RCC 7860 (cell line): ENCODE measurements at places on chromosomes 4 and X.

- peak; percentile 87 for DNase-seq
These were observed 84.3 kb downstream of the TRAM1L1 start for GRCh38 chr4:117001077-117001476.

GRCh38 chr4:112378858-112379257 is 81.7 kb downstream of the ALPK1 start:
- no peak for DNase-seq

DNA sequence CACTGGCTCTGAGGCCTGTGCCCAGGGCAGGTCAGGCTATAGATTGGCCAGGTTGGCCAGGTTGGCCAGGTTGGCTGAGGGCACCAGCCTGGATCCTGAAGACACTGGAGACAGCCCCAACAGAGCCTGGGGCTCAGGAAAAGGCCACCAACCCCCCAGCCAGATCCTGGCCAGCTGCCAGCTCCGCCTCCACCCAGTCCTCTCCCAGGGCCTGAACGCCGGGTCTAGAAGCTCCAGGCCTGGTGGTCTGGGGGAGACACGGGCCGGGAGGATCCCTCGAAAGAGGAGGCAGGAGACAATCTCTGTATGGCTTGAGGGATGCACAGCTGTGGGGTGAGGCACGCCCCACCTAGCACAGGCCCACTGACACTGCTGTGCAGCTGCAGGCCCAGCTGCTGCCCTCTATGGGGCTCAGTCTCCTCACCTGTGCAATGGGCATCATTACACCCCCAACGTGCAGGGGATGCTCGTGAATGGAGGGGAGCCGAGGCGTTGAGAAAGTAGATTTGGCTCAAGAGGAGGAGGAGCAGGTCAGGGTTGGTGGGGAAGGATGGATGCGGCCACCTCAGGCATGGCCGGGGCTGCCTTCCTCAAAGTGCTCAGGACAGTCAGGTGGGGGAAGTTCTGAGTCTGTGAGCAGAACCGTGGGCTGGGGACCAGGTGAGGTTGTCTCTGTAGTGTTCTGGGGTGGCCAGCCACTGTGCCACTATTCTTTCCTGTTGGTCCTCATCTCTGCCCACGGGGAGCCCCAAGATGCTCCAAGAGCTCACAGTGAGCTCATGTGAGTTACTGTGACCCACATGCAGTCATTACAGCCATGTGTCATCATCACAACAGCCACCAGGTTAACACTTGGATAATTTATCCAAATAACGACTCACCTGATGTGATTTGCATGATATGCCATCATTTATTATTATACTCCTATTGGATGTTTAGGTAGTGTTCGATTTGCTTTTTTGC is 10.8 kb upstream of the GAGE10 start:
- DNase-seq, result no peak

- DNase-seq, result peak; percentile 38
These were observed 27.3 kb upstream of the XAGE2 start for GRCh38 chrX:52341493-52341892.

- DNase-seq, result no peak
These were observed 8.8 kb downstream of the JAKMIP1 start for GRCh38 chr4:6191448-6192130.

DNA sequence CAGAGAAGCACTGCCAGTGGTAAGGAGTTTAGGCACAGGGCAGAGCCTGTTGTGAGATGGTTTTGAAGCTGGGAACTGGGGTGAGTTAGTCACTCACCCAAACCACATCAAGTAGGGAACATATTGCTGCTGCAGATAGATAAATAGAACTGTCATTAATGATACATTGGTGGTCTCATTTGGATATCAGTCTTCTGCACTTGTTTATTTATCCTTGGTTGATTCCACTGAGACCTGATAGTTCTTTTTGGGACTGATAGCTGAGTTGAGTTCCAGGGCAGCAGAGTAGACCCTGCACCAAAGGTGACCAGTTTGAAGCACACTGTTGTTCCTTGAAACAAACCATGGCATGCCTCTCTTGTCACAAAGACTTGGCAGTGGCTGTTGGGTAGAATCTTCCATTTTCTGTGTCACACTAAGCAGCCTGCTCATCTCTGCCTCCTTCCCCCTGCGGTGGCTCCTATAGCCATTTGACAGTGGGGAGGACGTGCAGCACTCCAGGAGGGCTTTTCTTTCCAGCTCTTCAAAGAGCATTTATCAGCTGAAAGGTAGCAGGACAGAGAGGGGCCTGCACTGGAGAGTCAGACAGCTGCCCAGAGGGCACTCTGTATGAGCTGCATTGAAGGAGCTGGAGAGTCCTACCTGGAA is 59.7 kb upstream of the TMEM164 start:
- DNase-seq, result no peak

DNA sequence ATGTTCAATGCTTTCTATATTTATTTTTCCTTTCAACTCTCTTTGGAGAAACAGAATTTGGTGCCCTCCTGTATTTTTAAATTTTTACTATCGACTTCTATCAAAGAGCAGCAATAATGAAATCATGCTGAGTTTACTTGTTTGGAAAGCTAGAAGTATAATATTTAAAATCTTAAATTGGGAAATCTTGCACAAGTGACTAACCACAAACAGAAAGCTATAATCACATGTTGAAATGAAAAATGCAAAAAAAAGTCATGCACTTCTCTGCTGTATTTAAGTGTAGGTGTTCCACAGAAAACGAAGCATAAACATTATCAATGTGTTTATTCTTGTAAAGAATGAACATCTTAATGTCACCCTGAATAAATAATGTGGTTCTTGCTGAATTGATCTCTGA is 306.1 kb downstream of the PCDH18 start:
- no peak for DNase-seq

- DNase-seq, result no peak
These were observed 43.3 kb upstream of the TEX13A start for GRCh38 chrX:105263801-105264200.

- DNase-seq, result no peak
These were observed 192.5 kb downstream of the ASMT start for GRCh38 chrX:1807301-1807731.

GRCh38 chr4:169379688-169380087 is 108.9 kb upstream of the SH3RF1 start:
- no peak for DNase-seq

DNA sequence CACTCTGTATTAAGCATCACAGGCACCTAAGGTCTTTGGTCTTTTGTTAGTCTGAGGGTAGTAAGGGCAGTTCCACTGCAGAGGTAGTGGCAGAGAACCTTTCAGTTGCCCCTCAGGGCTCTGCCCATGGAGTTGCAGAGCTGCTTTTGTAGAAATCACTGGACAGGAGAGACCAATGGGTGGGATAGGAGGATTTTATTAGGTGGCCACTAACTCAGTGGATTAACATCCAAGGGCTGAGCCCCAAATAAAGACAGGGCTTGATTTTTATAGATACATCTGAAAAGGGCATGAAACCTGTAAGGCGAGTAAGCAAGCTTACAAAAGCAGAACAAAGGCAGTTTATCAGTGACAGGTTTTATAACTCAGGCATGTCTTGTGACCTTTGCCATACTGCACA is 1035.4 kb downstream of the SH3BGRL start:
- no peak for DNase-seq
